ENCODE measurements at places on chromosomes 7 and 10.

GRCh38 chr10:19970717-19971116 lies 154.5 kb downstream of the PLXDC2 start:
- DNase-seq: no peak

DNA sequence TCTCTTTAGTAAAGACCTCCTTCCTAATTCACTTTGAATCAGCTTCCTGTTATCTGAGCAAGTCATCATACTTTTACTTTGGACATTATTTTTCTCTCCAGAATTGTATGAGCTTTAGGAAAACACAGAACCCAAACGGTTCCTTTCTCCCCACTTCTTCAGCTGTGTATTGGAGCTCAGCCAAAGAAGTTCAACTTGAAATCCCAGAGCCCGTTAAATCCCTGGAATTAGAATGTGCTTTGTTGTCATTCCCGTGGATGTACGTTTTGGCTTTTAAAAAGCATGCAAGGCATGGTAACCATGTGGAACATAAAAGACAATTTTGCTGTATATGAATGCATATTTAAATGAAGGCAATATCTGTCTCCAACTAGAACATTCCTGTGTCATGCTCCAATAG lies 46.6 kb downstream of the AGMO start:
- DNase-seq: no peak

GRCh38 chr7:135970682-135971365 lies 6.3 kb downstream of the MTPN start:
- DNase-seq: no peak

GRCh38 chr7:66571568-66571967 lies 57.1 kb upstream of the KCTD7 start:
- no peak for DNase-seq

GRCh38 chr10:124124123-124124768 lies 30.8 kb upstream of the CHST15 start:
- no peak for DNase-seq

- DNase-seq: no peak
Measured at GRCh38 chr10:59557642-59558041, 152.0 kb downstream of the SLC16A9 start.

GRCh38 chr10:124126145-124126982 lies 33.0 kb upstream of the CHST15 start:
- no peak for DNase-seq

- DNase-seq: no peak
Measured at GRCh38 chr7:98472521-98472954, 71.6 kb upstream of the BAIAP2L1 start.
